ENCODE measurements at places on chromosomes 2 and 18. TPM values are rescaled to one million over a fixed set of nuclear protein-coding genes. Genes with fewer than 3 reads are reported as not detected.

- DNase-seq: no peak
These were observed 118.9 kb downstream of the EHBP1 start for GRCh38 chr2:62824388-62824787.

GRCh38 chr2:236573066-236573929, 3.7 kb downstream of the ACKR3 start:
- no peak for DNase-seq

- DNase-seq: no peak
These were observed 31.8 kb upstream of the RIOK3 start for GRCh38 chr18:23421277-23421676.

DNA sequence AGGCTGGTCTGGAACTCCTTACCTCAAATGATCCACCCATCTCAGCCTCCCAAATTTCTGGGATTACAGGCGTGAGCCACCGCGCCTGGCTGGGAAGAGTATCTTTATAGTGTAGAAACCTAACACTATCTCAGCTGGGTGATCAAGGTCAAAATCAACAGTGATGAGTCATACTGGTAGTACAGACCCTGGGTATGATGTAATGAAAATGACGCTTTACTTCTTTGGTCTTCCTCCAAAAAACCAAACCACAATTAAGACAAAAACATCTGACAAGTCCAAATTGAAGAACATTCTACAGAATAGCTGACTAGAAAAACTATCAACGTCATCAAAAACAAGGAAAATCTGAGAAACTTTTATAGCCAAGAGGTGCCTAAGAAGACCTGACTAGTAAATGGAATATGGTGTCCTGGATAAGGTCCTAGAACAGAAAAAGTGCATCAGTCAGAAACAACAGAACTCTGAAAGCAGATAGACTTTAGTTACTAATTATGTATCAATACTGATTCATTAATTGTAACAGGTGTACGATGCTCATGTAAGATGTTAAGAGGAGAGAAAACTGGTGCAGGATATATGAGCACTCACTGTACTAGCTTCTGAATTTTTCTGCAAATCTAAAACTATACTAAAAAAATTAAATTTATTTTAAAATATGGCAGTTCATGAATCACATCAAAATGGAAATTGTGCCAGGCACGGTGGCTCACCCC, 25.4 kb downstream of the PDCL3 start:
- no peak for DNase-seq

DNA sequence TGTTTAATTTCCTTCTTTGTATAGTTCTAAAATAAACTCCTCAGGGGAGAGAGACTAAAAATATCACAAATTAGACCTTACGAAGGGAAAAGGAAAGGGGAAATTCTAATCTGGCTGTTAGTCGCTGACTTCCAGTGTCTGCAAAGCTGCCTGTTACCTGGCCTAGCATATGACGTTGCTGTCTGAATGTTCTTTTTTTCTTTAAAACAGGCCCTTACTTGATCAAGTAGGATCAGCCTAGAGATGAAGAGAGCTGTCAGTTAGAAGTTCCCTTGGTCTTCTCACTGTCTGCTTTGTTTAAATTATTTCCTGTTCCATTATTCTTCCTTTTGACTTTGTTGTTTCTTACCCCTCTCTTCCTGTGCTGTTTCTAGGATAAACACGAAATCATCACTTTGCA, 11.2 kb downstream of the NCK2 start:
- no peak for DNase-seq

The SOX11 gene
- 26.5 TPM for total RNA-seq

The UGT1A3 gene
- total RNA-seq: not detected
